Activated T-cell treated with anti-CD3 and anti-CD28 coated beads for 4 hours (primary cell): ENCODE measurements at places on chromosomes 12 and 14.

DNA sequence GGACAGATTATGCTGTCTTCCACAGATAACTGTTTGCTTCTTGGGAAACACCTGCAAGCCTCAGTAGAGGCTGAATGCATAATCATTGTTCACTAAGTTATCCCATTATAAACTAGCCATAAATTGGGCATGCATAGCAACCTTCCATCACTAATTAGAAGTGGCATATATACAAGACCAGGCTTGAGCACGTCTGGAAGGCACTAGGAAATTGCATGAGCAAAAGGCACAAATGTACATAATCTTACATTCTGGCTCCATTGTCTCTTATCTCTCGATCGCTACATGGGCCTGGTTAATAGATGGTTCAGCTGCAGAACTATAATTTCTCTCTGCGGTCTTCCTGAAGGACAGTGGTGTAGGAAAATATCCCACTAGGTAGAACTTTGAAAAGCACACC lies 679.2 kb downstream of the RPL10L start:
- no peak for DNase-seq

DNA sequence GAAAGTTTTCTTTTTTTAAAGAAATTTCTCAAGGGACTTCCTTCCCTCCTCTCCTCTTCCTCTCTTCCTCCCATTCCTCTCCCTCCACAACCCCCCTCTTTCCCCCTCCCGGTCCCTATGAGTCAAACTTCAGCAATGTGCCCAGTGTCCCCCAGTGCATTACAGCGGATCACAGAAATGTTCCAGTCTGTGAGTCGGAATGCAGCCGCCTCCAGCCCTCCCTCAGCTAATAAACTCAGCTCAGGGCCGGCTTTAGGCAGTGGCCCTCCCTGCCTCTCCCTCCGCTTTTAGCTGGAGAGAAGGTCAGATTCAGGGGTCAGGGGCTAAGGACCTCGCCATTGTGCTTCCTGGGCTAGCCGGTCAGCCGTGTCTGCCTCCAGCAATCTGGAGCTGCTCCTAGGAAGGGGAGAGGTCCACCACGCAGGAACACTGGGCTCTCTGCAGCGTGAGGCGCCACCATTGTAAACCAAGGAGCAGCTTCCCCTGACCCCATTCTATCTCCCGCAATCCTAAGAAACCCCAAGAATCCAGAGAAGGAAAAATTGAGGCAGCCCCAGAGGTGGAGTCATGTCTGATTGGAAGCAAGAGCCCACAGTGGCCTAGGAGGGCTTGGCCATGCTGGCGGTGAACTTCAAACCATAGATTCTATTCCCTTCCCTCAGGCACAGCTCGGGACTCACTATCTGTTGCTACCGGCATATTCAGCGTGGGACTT lies 1.1 kb upstream of the HDAC7 start:
- DNase-seq, result no peak

- no peak for DNase-seq
Measured at GRCh38 chr14:63487724-63488123, 55.5 kb downstream of the PPP2R5E start.

DNA sequence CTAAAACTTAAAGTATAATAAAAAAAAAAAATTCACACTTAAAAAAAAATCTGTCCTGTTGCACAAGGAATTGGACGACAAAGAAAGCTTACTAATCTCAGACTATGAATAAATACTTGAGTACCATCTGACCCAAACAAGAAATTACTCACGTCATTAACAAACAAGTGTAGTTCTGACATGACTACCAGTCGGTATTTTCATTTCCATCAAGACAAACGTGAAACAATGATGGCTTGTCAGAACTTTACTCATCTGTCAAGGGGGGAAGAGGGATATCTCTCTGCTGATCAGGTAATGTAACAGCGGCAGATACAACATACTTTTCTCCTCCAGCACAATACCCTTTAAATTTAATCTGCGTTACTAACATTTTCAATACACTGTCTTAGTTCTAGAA lies 78.3 kb downstream of the CDK17 start:
- no peak for DNase-seq

- no peak for DNase-seq
Measured at GRCh38 chr12:93092649-93092945, 163.5 kb upstream of the EEA1 start.

DNA sequence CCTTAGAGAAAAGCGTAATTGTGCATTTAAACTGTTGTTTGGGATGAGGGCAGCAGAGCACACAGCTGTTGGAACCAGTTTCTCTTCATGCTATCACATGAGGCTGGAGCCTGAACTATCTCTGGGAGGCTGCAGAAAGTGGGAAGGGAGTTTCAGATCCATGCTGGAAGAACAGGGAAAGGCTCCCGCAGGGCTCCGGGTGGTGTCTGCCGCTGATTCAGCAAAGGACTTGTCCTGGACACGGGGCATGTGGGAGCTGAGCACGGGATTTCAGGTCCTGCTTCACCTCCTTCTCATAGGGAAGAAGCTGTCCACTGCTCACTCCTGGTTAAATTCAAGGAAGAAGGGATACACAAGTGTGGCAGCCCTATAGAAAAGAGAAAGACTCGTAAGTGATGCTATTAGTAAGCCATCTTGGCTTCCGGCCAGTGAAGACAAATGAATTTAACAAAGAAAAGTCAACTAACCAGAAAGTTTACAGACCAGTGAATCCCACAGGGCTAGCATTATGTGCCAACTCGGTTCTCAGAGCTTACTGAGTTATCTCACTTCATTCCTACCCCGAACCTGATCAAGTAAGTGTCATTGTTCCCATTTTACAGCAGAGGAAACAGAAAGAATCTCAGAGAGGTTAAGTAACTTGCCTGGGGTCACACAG lies 6.7 kb upstream of the FZD10 start:
- DNase-seq, result no peak

- peak; percentile 58 for DNase-seq
Measured at GRCh38 chr12:6563448-6564050, 4.5 kb downstream of the NOP2 start.

- no peak for DNase-seq
Measured at GRCh38 chr12:70643939-70644338, 6.7 kb upstream of the PTPRB start.

DNA sequence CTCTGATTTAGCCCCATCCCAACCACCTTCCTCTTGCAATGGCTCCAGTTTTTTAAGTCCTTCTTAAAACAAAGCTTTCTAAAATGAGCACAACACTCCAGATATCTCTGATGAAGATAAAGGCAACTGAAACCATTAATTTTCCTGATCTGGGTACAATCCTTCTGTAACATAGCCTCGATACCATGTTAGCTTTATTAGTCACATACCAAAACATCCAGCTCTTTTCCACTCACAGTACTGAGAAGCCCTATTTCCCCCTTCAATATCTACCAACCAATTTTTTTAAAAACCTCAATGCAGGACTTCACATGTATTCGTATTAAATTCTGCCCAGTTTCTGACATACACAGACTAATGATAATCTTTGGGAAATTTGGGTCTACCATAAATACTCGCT lies 105.9 kb downstream of the MED13L start:
- DNase-seq, result no peak

DNA sequence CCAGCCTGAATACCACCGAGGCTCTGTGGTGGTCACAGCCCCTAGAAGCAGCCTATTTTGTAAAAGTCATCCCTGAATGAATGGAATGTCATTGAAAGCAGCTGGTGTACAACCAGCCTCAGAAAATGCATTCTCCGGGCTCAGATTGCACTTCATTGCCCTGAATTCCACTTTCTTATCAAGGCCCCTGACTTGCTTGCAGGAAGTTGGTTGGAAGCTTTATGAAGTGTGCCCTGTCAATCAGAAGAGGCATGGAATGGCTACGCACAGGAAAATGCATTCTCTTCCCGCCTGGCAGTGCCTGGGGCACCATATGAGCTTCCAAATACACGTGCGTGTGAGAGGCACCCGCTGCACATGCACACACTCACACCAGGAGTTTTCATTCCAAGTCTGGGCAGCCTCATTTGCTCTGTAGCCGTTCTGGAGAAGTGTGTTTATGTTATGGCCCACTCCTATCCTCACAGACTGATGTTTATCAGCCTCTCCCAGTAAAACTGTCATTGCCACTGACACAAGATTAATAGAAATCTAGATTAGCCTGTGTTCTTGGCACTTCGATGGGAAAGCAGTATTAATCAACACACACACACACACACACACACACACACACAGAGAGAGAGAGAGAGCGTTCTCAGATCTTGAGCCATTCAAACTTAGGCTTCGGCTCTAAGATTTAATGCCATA lies 63.9 kb downstream of the NUAK1 start:
- no peak for DNase-seq
